GM12891 (cell line): ENCODE measurements at places on chromosomes 2 and 18.

DNA sequence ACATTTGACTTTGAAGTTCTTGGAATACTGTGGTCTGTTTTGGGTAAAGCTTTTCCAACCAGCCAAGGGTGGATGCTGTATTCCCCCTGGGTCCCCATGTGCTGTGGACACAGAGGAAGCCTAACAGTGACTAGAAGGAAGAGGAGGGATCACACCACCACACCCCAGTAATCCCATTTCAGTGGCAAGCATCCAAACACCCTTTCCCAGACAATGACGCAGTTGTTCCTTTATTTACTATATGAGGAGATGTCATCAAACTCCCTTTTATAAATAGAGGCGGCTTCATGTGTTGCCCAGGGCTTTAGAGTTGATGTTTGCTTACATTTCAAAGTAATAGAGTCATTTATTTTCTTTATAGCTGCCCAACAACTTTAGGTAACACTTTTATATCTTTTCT, 959.4 kb upstream of the GYPC start:
- DNase-seq: no peak

DNA sequence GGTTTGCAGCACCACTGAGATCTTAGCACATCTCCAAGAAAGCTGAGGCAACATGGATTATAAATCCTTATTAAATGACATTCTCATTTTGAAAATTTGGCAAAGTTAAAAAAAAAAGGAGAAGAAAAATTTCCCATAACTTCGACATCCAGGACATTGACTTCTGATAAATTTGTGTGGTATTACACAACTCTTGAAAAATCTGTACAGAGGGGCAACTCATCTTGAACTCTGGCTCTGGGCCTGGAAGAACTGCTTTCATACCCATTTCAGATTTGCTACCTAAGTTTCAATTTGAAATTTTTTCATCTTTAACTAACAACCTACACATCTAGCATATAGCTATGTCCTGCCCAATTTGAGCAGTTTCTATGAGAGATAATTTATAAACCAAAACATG, 118.0 kb upstream of the UGP2 start:
- no peak for DNase-seq

GRCh38 chr2:176704282-176704858, 435.1 kb downstream of the MTX2 start:
- DNase-seq: no peak

- DNase-seq: no peak
Observed at GRCh38 chr18:23194997-23195957, 60.0 kb downstream of the CABLES1 start.

GRCh38 chr2:39603436-39603835, 62.3 kb upstream of the TMEM178A start:
- no peak for DNase-seq

GRCh38 chr2:58051445-58051844, 4.8 kb downstream of the VRK2 start:
- DNase-seq: no peak

DNA sequence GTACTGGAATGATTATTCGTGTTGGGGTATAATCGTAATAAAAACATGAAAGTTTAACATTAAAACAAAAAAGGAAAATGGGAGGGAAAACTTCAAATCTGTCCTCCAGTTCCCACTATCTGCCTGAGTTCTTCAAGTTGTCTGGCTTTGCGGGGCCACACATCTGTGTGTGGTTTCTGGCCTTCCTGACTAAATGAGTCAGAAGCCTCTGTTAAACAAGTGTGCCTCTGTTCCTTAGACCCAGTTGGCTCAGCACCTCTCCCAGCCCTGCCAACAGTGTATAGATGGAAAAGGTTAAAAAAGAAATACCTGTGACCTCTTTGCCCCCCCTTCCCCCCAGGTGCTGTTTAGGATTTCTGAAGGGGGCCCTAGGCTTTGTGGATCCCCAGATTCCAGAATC, 30.2 kb downstream of the XDH start:
- DNase-seq: no peak

- peak; percentile 27 for DNase-seq
Observed at GRCh38 chr2:226984750-226985582, 149.1 kb downstream of the RHBDD1 start.

GRCh38 chr18:12906119-12906518, 22.1 kb upstream of the PTPN2 start:
- no peak for DNase-seq

DNA sequence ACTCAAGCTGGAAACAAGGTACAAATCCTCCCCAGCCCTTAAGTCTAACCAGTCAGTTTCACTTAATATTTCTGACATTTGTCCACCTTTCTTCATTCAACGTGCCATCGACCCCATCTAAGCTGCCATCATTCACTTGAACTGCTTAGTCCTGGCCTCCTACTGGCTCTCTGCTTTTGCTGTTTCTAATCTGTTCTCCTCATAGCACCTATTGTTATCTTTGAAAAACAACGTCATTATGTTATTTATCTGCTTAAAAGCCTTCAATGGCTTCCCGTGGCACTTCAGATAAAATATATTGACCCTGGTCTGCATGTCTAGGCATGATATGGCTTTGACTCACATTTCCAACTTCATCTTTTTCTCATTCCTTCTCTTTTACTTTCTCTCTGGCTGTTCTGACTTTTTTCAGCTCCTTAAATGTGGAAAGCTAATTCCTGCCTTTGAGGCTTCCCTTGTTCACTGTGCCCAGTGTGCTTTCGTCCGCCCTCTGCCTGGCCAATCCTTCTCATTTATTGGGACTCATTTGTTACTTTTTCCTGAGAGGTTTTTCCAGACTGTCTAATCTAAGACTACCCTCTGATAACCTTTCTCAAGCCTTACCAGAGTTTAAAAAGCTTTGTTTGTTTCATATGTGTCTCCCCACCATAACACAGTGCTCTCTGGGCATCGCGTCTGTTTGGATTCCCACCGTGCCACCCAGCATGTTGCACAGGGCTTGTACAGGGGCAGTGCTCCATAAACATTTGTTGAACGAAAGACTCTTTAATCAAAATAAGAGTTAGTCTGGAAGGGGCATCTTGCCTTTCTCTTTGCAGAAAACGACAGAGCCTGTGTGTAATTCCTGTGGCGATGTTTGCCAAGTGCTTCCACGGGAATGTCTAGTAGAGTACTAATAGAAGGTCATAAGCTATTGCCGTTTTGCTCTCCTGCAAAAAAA, 183.9 kb downstream of the FMNL2 start:
- DNase-seq: no peak

GRCh38 chr18:64091526-64091925, 57.4 kb downstream of the LINC00305 start:
- no peak for DNase-seq

DNA sequence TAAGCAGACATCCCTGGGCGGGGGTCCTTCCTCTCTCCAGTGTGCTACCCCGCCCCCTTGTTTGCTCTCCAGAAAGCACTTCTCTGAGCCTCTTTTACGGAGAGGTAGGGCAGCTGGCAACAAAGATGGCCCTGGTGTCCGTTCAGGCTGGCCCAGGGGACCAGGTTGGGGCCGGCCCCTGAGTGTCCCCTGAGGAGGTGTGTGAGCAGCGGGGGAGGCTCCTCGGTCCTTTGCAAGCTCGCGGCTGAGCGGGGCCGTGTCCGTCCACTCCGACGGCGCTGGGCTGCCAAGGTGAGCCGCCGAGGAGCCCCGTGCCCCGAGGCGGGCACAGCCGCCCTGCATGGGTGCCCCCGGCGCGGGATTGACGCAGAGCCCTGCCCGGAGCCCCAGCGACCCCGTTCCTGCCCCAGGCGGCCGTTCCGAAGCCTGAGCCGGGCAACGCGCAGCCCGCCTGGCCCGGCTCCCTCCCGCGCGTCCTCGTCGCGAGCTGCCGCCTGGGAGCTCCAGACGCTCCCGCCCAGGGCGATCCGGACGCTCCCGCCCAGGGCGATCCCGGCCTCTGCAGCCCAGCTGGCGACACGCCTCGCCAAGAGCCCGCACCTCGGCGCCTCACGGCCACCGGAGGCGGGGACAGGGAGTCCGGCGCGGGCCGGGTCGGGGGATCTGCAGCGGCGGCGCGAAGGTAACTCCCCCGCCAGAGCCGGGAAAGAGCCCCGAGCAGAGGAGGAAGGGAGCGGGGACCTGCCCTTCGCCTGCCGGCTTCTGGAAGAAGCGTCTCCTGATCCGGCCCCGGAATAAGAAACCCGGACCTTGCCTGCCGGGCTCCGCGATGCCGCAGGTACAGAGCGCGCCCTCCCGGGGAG, at the start of gene PROKR1:
PROKR1 (plus strand) TSS at position 569 of the 863 bp plus-strand sequence. CDS start 2,243 bp downstream, outside the sequence.
- DNase-seq: peak; percentile 21

- no peak for DNase-seq
Observed at GRCh38 chr2:69104261-69104660, 91.3 kb downstream of the ANTXR1 start.

DNA sequence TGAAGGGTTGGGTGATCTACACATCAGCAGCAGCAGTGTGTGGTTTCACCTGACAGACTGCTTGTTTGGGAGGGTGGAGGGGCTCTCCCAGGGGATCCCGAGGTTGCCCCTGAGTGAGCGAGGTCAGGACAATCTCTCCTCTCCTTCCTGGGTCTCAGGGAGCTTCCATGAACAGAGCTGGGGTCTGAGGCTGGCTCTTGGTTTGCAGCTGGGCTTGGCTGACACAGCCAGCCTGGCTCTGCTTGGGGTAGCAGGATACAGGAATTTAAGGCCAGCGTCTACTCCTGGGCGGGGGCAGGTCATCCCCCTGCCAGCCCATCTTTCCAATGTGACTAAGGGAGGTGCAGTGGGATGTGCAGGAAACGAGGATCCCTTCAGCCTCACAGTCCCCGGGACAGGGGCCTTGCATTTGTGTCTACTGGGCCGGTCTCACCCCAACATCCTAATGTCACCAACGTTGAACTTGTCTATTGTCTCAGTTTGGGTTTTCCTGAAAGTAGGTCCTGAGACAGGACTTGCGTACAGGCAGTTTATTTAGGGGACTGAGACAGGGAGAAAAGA, 262.6 kb upstream of the HDAC4 start:
- DNase-seq: no peak

DNA sequence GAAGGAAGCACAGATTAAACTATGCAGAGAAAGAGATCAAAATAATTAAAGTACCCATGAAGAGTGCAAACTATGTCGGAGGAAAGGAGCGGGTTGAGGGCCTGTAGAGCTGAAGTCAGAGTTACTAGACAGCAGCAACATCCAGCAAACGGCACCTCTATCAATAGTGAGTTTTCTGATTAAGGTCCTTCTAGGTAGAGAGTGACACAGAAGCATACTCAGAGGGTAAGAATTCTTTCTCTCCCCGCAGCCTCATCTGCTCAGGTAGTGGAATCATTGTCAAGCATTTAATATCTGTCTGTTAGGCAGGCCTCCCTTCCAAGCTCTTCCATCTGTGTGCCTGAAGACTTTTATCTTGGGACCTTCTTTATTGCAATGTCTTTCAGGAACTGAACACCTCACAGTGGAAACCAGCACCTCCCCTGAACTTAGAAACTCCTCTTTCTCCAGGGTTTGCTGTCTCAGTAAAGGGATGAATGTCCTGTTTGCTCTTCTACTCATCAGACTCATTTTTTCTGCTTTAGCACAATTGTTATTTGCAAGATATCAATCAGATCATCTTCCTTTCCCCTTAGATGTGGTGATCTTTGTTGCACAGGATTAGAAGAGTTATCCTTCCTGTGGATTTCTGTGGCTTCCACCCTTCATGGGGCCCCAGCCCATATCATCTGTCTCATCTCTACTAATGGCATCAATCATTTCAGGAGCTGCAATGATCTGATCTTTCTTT, 28.8 kb downstream of the SP140 start:
- DNase-seq: no peak

- no peak for DNase-seq
Observed at GRCh38 chr2:232492963-232493700, 5.5 kb upstream of the ECEL1 start.

DNA sequence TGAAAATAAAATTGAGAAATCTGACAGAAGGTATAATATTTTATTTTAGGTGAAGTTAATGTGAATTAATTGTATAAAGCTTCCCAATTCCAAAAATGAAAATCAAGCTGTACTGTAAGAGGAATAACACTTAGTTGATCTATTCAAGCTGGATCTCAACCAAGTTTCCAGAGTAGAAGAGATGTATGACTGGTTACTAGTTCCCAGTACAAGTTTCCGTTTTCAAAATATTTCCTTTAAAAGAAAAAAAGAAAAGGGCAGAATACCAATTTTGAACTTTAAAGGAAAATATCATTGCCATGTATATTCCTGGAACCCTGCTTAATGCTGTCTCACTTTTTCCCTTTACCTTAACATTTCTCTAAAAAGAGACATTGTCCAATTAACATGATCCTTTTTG, 308.5 kb downstream of the IRS1 start:
- no peak for DNase-seq

DNA sequence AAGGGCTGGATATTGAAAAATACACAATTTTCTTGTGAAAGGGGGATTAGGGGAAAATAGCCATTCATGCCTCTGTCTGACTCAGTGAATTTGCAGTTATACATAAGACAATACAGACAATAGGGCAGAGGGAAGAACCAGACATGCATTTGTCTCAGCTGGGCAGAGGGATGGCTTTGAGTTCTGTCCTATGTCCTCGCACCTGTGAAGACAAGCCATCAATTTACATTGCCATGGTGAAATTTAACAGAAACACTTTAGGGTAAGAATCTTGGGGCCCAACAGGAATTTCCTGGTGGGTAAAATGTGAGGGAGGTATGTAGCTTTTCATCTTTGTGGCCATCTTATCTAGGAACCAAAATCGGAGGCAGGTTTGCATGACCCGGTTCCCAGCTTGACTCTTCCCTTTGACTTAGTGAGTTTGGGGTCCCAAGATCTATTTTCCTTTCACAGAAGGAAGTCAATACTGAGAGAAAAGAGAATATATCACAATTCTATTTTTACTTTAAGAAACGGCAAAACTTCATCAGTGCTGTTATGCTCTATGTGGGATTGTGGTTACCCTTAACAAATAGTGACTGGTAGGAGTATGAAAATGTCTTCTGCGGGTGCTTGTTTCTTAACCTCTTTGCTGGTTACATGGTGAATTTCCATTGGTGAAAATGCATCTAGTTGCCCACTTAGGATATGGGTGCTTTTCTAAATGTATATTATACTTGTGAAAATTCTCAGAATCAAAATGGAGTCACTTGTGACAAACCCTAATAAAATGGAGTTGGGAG, 221.8 kb downstream of the SPP2 start:
- no peak for DNase-seq

DNA sequence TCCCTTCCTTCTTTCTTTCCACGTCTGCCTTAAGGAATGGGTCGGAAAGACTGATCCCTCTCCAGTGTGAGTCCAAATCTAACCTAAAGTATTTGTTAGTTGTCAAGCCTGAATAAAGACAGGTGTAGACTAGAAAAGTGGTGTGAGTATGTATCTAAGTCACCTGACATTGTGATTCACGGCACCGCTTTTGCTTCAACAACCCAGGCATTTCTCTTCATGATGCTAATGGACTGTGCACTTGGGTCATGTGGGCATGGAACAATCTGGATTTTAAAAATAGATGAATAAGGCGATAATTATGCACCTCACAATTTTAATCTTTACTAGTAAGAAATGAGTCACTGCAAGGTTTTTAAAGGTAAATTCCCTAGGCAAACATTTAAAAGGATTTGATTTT, 107.5 kb downstream of the LIPG start:
- no peak for DNase-seq
